ENCODE measurements at places on chromosomes 3 and 15.

GRCh38 chr3:2154621-2155020 is 56.0 kb downstream of the CNTN4 start:
- DNase-seq: no peak

DNA sequence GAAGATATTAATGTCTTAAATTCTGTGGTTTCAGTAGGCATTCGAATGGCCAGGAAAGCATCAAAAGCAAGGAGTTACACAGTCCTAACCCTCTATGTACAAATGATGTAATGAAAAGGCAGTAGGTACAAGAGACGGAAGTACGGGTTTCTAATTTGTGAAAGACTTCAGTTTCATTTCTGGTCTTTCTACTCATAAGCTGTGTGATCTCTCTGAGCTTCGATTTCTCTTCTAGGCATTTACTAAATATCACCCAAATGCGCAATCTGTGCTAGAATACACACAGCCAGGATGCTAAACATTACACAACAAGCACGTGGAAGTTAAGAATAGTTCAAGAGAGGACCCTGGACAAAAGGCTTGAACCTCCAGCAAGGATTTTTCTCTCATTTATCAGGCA is 17.9 kb upstream of the STIMATE start:
- DNase-seq: no peak

DNA sequence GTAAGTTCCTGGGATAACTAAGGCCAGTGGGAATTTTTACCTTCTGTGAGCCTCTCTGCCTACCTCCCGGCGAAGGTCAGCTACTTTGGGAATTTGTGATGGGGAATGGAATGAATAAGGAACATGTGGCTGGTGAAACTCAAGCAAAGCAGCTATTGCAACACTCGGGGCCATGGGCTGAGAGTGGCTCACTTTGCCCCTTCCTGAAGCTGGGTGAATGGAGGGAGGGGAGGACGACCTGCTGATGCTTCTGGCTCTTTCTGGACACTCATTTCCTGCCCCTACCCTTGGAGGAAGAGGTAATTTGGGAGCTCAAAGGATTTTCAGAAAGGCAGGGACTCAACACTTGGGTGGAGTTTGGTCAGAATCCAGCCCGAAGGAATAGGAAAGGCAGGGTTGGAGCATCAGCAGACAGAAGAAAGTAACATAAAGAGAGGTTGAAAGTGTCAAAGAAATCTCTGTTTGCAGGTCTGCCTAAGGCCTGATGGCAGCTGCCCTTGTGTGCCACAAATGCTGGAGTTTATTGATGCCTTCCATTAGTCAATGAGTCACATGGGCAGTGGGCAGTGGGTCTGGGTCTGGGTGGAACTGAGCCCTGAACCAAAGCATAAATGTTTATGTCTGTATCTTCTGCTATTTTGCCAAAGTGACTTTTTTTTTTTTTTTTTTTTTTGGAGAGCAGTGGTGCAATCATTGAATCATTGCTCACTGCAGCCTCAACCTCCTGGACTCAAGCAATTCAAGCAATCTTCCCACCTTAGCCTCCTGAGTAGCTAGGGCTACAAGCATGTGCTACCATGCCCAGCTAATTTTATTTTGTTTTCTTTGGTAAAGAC is 12.4 kb downstream of the LAMP3 start:
- DNase-seq: no peak

GRCh38 chr3:147507638-147508286 is 98.6 kb downstream of the ZIC1 start:
- DNase-seq: no peak

GRCh38 chr3:122366379-122366749 is 16.7 kb downstream of the MIX23 start:
- no peak for DNase-seq

GRCh38 chr15:76208084-76208785 is 103.0 kb downstream of the ETFA start:
- peak; percentile 48 for DNase-seq

- no peak for DNase-seq
Observed at GRCh38 chr3:31882895-31883294, 98.2 kb downstream of the OSBPL10 start.

DNA sequence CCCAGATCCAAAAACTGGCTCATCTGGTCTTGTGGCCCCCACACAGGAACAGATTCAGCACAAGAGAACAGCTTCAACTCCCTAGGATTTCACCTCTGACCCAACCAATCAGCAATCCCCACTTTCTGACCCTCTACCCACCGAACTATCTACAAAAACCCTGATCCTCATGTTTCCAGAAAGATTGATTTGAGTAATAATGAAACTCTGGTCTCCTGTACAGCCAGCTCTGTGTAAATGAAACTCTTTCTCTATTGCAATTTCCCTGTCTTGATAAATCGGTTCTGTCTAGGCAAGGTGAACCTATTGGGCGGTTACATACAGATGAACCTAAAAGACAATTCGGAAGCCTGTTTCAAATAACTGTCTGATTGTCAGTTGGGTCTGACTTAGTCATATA is 847.6 kb upstream of the ALCAM start:
- no peak for DNase-seq

Data from ascending aorta (tissue), 2 donors.